ENCODE measurements at places on chromosomes 12 and 14. TPM values are rescaled to one million over a fixed set of nuclear protein-coding genes. Genes with fewer than 3 reads are reported as not detected.

Gene NPAS3
- total RNA-seq, result 4.0 TPM

Gene RND1
- 3.0 TPM for total RNA-seq

Gene EML1
- total RNA-seq, result 24.2 TPM

Gene CCDC88C
- 3.0 TPM for total RNA-seq

Gene MAGOHB
- 13.1 TPM for total RNA-seq

Gene TPPP2
- total RNA-seq, result not detected

Gene COX8C
- not detected for total RNA-seq

GRCh38 chr12:47782372-47782770 is 9.3 kb downstream of the SLC48A1 start:
- no peak for DNase-seq
- no peaks in the 10 kb centered on the region for H3K27me3 ChIP-seq
- no peak overlapping the region for H3K27ac ChIP-seq
- H3K4me3 ChIP-seq, result no peak overlapping the region
- peaks cover 52% of the 10 kb centered on the region for H3K36me3 ChIP-seq

DNA sequence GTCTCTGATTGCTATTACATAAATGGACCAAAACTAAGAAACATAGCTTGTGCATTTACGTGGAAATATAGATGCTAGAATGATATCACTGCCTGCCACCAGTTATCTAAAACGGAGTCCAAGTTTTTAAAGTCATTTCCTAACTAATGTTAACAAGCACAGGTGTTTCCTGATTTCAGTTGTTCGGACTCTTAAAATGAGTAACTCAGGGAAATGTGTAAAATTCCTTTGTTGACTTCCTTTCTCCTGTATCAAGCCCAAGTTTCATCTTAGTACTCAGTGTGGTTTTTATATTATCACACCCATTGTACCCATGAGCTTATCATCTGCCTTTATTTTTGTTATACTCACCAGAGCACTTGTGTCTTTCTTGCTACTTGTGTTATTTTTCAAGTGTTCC is 13.2 kb upstream of the PRKCH start:
- no peak for DNase-seq
- no peak overlapping the region for H3K27ac ChIP-seq
- H3K4me1 ChIP-seq, result no peaks in the 10 kb centered on the region
- H3K36me3 ChIP-seq, result no peaks in the 10 kb centered on the region

DNA sequence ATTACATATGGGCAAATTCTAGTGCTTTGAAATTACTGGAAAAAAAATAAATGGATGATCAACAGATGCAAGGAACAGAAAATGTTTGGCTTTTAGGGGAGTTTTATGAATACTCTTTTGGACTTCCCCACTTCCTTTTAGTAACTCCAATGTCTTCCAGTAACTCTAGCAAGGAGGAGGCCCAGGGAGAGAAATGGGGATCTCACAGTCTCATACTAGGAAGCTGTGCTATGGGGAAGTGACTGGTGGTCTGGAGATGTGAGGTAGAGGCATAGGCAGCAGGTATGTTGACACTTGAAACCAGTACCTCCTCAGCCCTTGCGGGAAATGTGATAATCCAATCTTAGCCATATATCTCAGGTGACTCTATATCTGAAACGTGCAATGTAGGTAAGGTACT is 68.1 kb downstream of the CRADD start:
- H3K27ac ChIP-seq, result no peak overlapping the region
- no peaks in the 10 kb centered on the region for H3K36me3 ChIP-seq
- H3K4me1 ChIP-seq, result peaks cover 15% of the 10 kb centered on the region
- H3K27me3 ChIP-seq, result no peaks in the 10 kb centered on the region
- no peak for DNase-seq

DNA sequence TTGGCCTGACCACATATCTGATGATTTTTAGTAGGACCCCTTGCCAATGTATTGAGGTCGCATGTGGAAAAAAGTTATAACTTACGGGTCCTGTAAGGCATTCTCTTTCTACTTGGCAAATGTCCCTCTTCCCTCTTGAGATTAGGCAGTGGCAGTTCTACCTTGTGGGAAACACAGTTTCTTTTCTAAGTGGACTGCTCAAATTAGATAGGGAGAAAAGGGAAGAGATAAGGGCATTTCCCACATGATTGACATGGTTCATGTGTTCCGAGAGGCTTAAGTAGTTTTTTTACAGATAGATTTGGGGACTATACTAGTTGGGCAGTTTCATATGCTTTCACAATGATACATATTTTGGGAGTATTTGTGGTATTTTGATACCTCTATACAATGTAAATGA is 154.7 kb downstream of the FBXL14 start:
- DNase-seq, result no peak
- no peaks in the 10 kb centered on the region for H3K27me3 ChIP-seq
- H3K27ac ChIP-seq, result no peak overlapping the region
- no peak overlapping the region for H3K4me3 ChIP-seq
